ENCODE measurements at places on chromosomes 2 and 18.

DNA sequence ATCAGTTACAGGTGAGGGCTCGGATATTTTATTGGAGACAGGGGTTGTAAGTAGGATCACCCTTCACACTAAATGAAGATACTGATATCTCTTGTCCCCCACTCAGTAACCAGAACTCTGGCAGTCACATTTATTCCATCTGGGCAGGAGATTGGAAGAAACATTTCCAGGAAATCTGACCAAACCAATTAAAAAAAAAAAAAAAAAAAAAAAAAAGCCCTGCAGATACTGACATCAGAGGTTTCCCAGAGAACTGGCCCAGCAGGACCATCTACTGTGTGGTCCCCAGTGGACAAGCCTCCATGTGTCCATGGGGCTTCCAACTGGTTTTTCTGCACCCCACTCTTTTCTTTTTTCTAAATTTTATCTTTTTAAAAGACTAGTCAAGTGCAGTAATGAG is 41.3 kb downstream of the SH2D6 start:
- DNase-seq = no peak

- DNase-seq = peak; percentile 10
Observed at GRCh38 chr2:219109471-219109870, 48.8 kb upstream of the IHH start.

DNA sequence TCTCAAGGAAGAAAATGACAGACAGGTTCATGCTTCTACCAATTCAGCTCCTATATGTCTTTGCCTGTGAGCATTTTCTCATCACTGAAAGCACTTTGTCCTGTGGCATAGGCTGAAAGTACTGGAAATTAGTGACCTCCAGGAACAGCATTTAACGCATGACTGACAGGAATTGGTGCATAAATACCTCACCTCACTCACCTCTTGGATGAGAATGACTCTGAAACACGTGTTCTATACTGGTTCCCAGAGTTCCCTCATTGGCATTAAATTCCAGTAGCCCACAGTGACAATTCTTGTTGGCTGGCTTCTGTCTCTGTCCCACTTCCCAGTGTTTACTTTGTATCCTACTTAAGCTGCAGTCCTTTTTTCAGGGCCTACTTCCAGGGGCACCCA is 83.4 kb upstream of the MAPRE2 start:
- DNase-seq = no peak

- DNase-seq = no peak
Observed at GRCh38 chr2:23100406-23100805, 284.6 kb upstream of the KLHL29 start.

GRCh38 chr2:96954011-96954846 is 32.2 kb downstream of the FAM178B start:
- DNase-seq = no peak

GRCh38 chr2:163646687-163647086 is 89.1 kb downstream of the FIGN start:
- DNase-seq = no peak

GRCh38 chr18:2887470-2887869 is 40.7 kb downstream of the EMILIN2 start:
- DNase-seq = no peak

Data from stimulated activated naive CD4-positive, alpha-beta T cell treated with Interleukin-2 at 50 U/mL for 16 hours (primary cell).